ENCODE measurements at places on chromosomes 4 and X.

GRCh38 chr4:125421547-125421946 lies 106.8 kb downstream of the FAT4 start:
- DNase-seq = no peak

- DNase-seq = peak; percentile 9
Observed at GRCh38 chrX:18146954-18147353, 73.7 kb downstream of the BEND2 start.

DNA sequence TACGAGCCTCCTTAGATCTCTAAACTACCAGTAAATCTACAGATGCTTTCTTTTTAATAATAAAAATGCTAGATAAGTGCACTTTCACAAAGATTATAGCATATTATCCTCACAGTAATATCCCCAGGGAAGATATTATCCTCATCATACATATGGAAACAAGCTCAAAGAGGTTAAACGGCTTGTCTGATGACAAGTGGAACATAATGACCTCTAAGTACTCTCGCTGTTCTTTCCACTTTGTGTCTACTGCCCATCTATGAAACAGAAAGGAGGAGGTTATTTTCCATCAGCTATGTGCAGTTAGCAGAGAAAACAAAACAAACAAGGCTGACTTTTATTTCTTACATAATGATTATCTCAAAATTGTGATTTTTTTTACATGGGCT lies 42.8 kb upstream of the PRDM8 start:
- no peak for DNase-seq

DNA sequence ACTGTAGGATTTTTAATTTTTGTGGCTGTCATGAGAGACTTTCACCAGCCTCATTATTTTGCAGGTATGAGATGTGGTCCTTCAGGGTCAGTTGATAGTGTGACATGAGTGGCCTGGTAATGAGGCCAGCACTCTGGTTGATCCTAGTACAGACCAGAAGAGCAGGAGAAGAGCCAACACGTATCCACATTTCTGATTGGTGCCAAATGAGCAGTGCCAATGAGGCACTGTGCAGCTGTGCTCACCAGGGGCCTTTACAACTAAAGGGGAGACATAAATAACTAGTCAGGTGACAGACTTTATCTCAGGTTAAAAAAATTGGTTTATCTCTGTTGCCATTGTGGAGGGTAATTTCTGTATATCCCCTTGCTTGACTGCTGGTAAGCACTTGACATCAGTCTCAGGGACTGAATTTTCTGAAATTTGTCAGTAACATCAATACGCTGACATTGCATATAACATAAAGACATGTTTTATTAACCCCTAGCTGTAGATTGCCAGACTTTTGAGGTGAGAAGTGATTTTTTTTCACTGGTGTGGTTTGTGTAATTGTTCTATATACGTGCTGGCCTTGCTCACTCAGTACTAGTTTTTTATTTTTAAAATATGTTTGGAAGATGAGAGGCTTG lies 101.2 kb downstream of the AFF1 start:
- DNase-seq = no peak

- DNase-seq = no peak
Observed at GRCh38 chr4:100588076-100588475, 70.3 kb upstream of the EMCN start.

DNA sequence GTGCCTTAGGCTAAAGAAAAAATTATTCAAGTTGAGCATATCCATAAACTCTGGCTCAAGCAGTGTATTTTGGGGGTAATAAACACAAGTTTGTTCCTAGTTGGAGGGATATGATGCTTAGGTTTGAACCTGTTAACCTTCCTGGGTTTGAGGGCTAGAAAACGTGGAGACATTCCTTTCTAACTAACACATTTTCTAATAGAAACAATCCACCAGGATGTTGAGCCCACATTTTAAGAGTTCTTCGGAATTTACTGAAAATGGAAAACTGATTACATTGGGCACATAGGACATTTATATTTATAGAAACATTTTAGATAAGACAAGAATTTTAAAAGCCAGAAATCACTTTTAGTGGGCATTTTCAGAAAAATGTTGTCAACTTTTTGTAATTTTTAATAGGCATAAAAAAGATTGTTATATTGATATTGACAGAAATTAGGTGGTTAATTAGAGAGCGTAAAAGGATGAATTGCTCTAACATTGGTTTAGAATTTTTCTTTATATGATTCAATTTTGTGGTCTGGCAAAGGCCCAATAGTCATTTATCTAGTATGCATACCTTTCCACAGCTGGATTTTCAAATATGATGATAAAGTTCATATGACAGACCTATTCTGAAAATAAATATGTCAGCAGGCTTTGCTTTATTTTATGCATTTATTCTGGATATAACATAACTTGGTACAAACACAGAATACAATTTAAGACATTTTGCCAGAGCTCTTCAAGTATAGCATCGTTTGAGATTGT lies 49.2 kb downstream of the CEP44 start:
- no peak for DNase-seq

GRCh38 chrX:41621222-41621723 lies 67.5 kb upstream of the GPR34 start:
- no peak for DNase-seq

GRCh38 chr4:36523182-36523581 lies 241.8 kb downstream of the DTHD1 start:
- DNase-seq = no peak

GRCh38 chr4:108029731-108030130 lies 40.0 kb downstream of the HADH start:
- peak; percentile 36 for DNase-seq

- peak; percentile 42 for DNase-seq
Observed at GRCh38 chr4:37978248-37978924, 18.2 kb downstream of the PTTG2 start.

- no peak for DNase-seq
Observed at GRCh38 chrX:132144061-132144460, 16.2 kb upstream of the FRMD7 start.

DNA sequence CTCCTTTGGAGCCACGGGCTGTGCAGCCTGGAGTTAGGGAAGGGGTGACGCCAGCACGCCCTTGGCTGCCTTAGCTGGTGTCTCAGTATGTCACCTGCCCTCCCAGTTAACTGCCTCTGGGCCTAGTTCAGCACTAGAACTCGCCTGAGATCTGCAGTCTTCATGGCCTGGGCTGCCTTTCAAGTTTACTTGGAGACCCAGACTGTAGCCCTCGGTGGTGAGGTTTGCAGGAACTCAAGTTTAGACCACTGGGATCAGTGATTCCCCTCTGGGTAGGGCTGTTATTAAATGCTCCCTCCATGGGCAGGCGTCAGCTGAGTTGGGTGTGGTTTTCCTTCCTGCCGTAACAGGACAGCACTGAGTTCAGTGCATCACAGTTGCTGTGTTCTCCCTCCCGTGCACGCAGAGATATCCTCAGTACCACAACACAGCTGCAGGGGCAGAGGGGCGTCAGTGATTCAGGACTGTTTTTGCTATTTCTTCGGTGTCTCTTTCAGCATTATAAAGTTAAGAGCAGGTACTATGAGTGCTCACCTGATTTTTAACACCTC lies 30.5 kb downstream of the PLAC8 start:
- DNase-seq = peak; percentile 63

GRCh38 chr4:17324386-17324830 lies 187.5 kb downstream of the QDPR start:
- DNase-seq = peak; percentile 59

GRCh38 chr4:40305328-40306170 lies 29.6 kb upstream of the CHRNA9 start:
- peak; percentile 83 for DNase-seq

- DNase-seq = no peak
Observed at GRCh38 chrX:53817548-53817947, 131.0 kb upstream of the HUWE1 start.

DNA sequence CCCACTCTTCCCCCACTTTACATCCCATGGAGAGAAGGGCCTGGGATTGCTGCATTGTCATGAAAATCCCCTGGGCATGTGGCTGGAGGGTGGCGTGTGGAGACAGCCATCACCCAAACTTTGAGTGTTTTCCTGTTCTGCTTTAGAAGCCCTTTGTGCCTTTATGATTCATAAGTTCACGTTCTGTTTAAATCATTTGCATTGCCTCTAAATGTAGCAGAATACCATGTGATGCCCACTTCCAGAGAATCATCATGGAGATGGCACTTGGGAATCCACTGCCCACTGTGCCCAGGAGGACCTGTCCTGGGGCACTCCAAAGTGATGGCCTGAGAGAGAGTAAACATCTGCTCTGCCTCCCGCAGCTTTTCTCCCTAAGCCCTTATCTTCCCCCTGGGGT lies 52.8 kb downstream of the MED28 start:
- no peak for DNase-seq

DNA sequence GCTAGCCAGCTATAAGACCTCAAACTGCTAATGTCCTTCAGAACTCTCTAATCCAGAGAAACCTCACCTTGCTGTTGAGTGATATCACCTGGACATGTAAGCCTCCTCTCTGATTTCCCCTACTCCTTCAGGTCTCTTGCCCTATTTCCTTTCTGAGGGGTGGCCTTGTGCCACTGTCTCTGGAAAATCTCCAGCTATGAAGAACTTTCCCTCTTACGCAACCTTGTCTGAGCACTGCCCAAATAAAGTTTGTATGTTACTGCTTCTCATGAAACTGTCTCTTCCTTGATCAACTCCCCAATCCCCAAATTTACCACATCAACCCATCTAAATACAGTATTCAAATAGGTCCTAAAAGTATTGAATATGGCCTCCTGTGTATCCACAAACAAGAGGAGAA lies 53.5 kb upstream of the VEGFD start:
- DNase-seq = no peak

DNA sequence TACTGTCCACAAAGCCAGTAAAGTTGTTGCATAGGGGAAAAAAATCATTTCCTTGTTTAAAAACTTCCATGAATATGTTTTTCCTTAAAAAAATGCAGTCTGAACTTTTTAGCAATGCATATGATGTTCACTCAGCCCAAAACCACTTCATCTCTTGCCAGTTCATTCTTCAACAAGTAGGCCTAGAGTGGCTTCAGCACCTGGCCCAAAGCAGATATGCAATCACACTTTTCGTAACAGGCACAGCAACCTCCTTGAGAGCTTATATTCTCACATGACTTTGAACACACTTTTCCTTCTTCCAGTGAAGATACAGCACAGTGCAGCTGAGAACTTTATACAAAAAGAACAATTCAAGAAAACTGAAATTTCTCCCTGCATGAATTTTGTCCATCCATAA lies 128.6 kb downstream of the ADAMTS3 start:
- DNase-seq = no peak

DNA sequence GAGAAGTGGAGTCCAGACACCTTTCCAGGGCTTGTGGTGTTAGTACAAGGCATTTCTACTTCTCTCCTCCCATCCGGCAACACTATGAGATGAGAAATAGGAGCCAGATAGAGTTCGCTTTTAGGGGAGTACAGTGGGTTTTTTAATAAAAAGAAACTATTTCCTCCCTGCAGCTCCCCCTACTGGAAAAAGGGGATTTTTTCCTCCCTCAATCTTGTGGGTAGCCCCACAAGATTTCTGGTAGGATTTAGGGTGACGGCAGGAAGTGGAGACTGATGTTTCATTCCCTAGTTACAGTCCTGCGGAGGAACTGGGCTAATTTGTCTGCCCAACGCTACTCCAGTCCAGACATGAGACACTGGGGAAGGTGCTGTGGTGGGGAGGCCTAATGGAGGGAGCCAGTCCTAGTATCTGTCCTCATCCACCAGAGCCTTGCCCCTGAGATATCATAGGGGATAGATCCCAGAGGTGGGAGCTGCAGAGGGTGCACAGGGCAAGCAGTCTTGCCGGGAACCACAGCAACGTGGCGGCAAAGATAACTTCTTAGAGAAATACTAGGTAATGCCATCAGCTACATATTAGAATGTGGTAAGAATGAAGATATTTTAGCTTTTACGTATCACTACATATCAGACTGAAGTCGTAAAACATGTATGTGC lies 45.5 kb upstream of the PRKG2 start:
- DNase-seq = no peak

DNA sequence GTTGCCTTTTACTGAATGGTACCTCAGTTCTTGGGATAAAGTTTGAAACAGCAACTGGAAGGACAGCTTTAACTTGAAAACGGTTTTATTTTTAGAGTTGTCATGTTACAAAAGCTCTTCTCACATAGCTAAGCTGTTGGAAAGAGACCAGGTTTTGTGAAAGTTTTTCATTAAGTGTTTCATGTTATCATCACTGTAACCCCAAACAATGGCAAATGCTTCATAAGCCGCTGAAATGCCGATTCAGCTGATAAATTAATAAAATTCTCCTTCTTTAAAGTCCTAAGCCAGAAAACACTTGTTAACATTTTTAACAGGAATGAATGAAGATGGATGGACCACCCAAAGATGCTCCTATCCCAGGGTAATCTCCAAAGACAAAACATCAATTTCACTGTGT lies 76.1 kb upstream of the IRF2 start:
- no peak for DNase-seq

- no peak for DNase-seq
Observed at GRCh38 chrX:34578237-34578636, 78.8 kb downstream of the TMEM47 start.

DNA sequence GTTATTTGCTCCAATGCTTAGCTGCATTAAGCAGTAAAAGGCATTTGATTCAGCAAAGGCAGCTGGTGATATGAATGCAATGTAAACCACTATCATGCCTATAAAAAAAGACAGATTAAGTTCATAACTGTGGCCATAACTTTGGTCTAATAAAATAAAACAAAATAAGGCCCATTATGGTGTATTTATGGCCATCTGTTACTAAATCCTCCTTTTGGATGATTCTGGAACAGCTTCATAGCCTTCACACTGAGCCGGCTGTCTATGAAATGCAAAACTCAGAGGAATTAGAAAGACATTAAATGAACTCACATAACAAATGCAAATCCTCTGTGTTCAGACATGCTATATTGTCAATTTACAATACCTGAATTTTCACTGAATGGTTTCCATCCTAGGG lies 223.7 kb upstream of the FAT4 start:
- DNase-seq = no peak

- no peak for DNase-seq
Observed at GRCh38 chr4:76968937-76969336, 19.4 kb downstream of the SEPTIN11 start.

GRCh38 chr4:1567519-1567807 lies 116.7 kb downstream of the FAM53A start:
- no peak for DNase-seq

GRCh38 chr4:177632481-177632880 lies 190.2 kb upstream of the AGA start:
- no peak for DNase-seq

DNA sequence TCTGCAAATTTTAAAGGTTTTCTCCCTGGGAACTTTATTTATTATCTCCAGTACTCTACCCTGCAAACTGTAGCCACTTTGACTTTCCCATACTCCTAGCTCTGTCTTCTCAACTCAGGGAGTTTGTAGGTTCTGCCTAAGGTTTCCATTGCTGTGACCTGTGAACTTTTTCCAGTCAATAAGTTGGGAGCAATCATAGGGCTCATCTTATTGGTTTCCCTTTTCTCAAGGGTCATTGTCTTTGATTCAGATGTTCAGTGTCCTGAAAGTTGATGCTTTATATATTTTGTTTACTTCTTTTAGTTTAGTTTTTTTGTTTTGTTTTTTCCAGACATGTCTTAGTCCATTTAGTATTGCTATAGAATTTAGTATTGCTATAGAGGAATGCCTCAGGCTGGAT lies 85.3 kb upstream of the NUDT6 start:
- no peak for DNase-seq

DNA sequence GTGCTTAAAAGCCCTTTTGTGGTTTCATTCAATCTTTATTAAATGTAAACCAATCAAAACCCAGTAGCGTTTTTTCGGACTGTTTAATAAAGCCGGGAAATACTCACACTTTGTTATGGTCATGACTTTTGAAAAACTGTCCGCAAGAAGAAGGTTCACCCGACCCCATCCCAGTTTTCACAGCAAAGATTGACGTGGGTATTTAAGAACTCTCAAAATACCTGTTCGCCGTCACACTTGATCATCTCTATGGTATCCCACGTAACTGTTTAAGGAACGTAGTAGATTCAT lies 20.9 kb downstream of the ETDB start:
- DNase-seq = no peak
